ENCODE measurements at places on chromosomes 1 and 21. TPM values are rescaled to one million over a fixed set of nuclear protein-coding genes. Genes with fewer than 3 reads are reported as not detected.

DNA sequence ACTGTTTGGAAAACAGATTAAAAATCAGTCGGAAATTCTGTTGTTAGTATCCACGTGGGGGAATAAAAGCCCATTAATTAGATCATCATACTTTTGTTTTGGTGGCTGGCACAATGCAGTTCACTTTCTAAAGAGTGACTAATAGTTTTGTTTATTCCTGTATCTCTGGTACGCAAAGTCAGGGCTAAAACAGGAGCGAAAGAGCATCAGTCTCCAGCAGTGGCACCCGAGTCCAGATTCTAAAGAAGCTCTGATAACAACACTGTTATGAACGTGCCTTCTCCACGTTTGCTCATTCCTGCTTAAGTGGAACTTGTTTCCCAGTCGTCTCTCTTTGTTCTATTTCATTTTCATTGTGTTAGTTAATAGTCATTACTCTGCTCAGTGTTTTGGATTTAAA, 69.6 kb downstream of the HSPA13 start:
- DNase-seq: peak; percentile 11

GRCh38 chr1:116409751-116410191, 36.7 kb downstream of the ATP1A1 start:
- no peak for DNase-seq

GRCh38 chr1:67750691-67751054, 65.7 kb downstream of the GADD45A start:
- no peak for DNase-seq

DNA sequence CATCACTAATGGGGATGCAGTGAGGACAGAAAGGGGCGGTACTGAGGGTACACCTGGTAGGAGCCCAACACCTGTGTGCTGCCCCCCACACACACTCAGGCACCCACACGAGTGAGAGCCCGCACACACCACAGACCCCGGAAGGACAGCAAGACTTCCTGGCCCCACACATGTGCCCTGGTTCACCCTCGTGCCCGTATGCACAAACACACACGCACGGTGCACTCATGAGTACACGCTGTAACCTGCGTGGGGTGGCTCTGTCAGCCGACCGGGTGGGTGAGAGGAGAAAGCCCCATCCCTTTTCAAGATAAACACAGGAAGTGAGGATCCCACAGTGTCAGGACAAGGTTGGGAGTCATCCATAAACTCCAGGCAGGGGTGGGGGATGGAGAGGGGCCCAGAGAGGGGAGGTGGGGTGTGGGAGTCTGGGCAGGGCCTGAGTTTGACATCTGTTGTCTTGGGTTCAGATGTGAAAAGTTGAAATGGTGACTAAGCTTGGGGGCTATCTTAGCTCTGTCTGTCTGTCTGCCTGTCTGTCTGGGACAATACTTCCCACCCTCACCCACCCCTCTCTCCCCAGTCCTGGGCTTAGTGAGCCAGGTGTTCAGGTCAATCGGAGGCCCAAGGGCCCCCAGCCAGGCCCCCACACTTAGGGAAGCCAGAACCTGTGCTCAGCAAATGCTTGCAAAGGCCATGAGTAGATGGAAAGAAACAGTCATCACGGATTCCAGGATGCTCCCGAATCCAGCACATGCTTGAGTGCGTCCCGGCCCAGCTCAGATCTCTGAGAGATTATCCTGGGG, 119.8 kb upstream of the ZBTB40 start:
- no peak for DNase-seq

DNA sequence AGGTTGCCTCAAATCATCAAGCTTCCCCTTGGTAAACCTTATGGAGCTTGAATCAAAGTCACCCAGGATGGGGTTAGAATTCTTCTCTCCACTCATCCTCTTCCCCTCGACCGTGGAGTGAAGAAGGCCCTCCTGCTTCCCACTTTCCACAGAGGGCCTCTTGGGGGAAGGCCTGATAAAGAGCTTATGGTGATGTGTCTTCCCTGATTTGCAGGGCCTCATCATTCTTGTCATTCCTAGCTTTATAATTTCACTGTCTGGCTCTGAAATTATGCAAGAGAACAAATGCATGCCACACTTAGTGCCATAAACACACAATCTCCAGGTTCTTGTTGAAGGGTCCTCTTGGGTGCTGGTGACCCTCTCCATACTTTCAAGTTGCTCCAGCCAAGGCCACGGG, 101.2 kb downstream of the HMGB4 start:
- no peak for DNase-seq

GRCh38 chr1:23217421-23218115, at the start of gene HTR1D:
TSS of gene HTR1D (minus strand) at chr1:23217502. CDS start at chr1:23194219, 23,283 bp downstream.
- no peak for DNase-seq

DNA sequence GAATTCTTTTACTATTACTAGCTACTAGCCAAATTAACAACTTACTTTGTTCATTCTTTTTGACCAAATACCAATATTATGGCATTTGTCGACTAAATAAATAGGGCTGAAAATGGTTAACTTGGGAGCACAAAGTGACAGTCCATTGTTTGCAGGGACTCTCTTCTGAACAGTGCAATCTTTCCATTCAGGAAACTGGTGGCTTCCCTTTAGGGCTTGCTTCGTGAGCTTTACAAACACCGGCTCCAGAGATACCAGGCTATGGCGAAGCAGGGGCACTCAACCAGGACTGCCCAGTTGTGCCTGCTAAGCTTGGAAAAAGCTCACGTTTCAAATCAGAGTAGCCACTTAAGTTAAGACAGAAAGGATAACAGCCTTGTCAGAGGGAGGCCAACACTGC, 12.3 kb downstream of the RAB42 start:
- no peak for DNase-seq

DNA sequence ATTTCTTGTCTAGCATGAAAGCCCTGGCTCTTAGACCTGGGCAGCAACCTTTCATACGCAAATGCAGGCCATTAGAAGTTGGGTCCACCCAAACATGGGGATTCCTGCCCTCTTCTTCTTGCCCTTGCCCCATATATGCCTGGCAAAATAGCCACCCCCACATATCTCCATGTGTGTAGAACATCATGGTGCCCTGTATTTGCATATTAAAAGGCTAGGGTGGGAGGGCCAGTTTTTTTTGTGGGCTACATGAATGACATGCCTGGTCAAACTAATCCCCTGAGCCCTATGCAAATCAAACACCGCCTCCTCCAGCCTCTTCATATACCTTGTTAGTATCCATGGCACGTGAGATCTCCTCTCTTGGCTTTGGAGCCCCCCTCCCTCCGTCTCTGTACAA, 24.7 kb downstream of the MFSD2A start:
- no peak for DNase-seq

DNA sequence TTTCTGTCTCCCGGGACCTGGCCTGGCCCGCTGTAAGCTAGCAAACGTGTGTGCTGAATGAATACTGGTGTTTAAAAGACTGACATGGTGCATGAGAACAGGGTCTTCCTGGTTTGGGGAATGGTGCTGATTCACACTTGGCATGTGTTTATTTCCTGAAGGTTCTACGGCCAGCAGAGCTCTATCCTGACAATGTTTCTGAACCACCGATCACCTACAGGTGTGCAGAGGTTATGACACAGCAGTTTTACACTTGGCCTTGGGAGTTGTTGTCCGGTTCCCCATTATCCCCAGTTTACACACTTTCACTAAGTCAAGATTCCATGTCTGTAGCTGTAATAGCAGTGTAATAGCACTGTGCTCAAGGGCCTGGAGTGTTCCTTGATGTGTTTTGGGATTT, 127.3 kb downstream of the ROR1 start:
- DNase-seq: no peak

- no peak for DNase-seq
Observed at GRCh38 chr21:45970674-45971615, 10.6 kb upstream of the COL6A1 start.

GRCh38 chr1:231738554-231738953, 112.0 kb downstream of the DISC1 start:
- DNase-seq: no peak

DNA sequence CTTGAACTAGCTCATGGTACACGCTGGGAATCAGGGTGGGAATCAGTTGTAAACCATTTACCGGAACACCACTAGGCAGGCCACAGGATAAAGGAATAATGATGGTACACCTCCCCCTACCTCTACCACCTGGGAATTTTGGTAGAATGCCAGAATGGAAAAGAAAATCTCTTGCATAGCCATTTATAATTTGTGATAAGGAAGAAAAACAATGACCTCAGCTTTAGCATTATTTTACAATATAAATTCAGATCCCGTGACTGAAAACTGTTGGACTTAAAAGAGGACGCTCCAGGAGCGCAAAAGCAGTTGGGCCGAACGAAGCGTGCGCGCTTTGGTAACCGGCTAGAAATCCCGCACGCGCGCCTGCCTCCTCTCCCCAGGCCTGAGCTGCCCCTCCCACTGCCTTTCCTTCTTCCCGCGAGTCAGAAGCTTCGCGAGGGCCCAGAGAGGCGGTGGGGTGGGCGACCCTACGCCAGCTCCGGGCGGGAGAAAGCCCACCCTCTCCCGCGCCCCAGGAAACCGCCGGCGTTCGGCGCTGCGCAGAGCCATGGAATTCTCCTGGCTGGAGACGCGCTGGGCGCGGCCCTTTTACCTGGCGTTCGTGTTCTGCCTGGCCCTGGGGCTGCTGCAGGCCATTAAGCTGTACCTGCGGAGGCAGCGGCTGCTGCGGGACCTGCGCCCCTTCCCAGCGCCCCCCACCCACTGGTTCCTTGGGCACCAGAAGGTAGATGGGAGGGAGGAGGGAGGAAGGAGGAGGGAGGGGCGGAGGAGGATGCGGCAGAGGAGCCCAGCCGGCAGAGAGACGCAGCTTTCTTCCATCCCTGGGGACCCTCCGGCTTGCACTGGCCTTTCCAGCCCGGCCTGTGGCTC, at the start of gene CYP4X1:
CYP4X1 (plus strand) TSS at position 402 of the 873 bp plus-strand sequence; CDS start at position 551, 149 bp downstream.
- DNase-seq: no peak

DNA sequence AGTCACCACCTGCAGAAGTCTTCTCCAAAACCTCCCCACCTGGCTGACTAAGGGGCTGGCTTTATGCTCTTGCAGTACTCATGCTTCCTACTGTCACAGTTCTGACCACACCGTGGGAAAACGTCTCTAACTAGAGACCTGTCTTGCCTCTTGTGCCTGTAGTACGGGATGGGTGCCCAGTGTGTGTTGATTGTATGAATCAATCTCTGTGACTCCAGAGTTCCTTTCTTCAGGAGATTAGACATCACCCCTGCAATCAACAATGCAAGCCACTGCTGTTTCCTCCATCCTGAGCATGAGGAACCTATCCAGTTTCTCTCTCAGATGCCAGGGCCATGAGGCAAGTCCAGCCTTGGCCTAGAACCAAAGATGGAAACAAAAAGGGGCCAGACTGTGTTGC, 64.1 kb downstream of the LRRN2 start:
- DNase-seq: no peak

GRCh38 chr1:234538930-234539649, 60.1 kb upstream of the TARBP1 start:
- no peak for DNase-seq

- no peak for DNase-seq
Observed at GRCh38 chr1:47645151-47645550, 207.3 kb downstream of the FOXD2 start.

- no peak for DNase-seq
Observed at GRCh38 chr1:79716447-79716846, 709.9 kb upstream of the ADGRL4 start.

GRCh38 chr1:76298399-76298798, 223.9 kb downstream of the ST6GALNAC3 start:
- no peak for DNase-seq

GRCh38 chr21:46555225-46555617, 49.7 kb downstream of the S100B start:
- no peak for DNase-seq

DNA sequence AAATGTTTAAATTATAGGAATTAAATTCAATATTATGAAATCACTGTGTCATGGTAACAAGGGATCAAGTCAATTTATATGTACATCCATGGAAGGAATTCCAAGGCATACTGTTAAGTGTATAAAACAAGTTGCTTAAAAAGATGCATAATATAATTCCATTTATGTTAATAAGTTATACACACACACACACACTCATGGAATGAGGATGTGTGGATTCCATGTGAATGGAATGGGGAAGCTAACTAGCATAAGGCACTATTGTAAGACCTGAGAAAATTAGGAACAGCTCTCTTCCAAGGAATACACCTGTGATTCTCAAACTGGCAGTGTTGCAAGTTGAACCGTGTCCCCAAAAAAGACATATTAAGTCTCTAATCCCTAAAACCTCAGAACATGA, 17.6 kb upstream of the TRAF3IP3 start:
- no peak for DNase-seq

GRCh38 chr1:81800695-81801650, at the start of gene ADGRL2:
TSS of gene ADGRL2 (plus strand) at chr1:81800934. CDS start at chr1:81836985, 36,051 bp downstream.
- DNase-seq: peak; percentile 85

DNA sequence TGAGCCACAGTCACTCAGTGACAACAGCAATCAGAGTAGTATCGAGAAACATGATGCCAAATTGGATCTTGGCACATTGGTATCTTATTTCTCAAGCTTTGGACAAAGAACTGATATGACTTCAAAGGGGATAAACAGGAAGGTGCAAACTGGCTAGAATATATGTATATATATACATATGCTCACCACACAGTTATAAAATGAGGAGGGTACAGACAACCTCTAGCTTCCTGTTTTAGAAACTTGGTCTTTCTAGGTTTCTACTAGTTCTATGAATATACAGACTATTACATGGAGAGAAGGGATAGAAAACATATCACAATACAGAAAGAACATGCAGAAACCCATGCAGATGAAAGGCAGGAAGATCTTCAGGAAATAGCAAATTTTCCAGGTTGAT, 292.1 kb upstream of the SNX7 start:
- no peak for DNase-seq

- DNase-seq: no peak
Observed at GRCh38 chr1:226588484-226588883, 39.9 kb downstream of the STUM start.

DNA sequence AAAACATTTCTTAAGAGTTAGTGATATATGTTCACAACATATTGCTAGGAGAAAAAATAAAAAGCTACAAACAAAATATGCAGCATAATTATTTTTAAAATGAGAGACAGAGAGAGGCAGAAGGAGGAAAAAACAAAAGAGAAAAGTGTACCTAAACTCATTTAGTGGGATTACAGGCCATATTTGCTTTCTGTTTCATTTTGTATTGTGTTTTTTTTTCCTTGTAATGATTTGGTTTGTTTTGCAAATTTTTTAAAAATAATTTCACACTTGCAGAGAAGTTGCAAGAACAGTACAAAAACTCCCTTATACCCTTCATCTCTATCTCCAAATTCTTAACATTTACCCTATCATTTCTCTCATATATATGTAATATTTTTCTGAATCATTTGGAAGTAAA, 65.0 kb downstream of the LBR start:
- no peak for DNase-seq

GRCh38 chr1:46562498-46562897, 11.1 kb upstream of the KNCN start:
- no peak for DNase-seq

GRCh38 chr1:8016210-8016894, 9.8 kb downstream of the ERRFI1 start:
- no peak for DNase-seq

Gene S100A5
- not detected for total RNA-seq

Gene CHAF1B
- 2.5 TPM for total RNA-seq

Gene F3
- total RNA-seq: 9.7 TPM

Gene BACE2
- total RNA-seq: 81.5 TPM

Gene CADM3
- total RNA-seq: 8.7 TPM

Gene RSBN1
- 34.2 TPM for total RNA-seq

Gene FAM72C
- 0.53 TPM for total RNA-seq

Gene KANK4
- total RNA-seq: 6.2 TPM

Gene HSF2BP
- 1.1 TPM for total RNA-seq

Gene MX2
- total RNA-seq: 10.3 TPM

Gene AMY1C
- not detected for total RNA-seq

Gene LEFTY2
- 3.9 TPM for total RNA-seq

Gene PDE9A
- total RNA-seq: 13.5 TPM

Measured in urinary bladder (tissue), 4 donors.